GOT3 (cell line): ENCODE measurements at places on chromosomes 6 and 20.

- no peak for DNase-seq
These were observed 102.8 kb upstream of the PHACTR1 start for GRCh38 chr6:12613811-12614210.

DNA sequence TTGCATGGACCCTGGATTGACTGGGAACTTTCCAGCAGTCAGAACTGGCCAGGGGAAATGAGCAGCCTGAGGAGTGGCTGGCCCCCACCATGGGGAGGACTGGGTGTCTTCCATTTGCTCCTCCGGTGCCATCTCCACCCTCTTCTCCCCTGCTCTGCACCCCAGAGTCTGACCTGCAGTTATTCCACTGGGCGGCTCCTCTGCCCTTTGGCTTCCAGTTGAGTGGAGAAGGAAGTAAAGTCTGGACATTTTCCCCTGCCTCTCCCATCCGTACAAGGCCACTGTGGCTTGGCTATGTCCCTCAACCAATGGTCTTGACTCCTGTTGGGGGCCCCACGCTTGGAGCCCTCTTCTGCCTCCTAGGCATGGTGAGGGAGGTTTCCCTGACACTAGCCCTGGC, 47.9 kb upstream of the NEDD9 start:
- no peak for DNase-seq

DNA sequence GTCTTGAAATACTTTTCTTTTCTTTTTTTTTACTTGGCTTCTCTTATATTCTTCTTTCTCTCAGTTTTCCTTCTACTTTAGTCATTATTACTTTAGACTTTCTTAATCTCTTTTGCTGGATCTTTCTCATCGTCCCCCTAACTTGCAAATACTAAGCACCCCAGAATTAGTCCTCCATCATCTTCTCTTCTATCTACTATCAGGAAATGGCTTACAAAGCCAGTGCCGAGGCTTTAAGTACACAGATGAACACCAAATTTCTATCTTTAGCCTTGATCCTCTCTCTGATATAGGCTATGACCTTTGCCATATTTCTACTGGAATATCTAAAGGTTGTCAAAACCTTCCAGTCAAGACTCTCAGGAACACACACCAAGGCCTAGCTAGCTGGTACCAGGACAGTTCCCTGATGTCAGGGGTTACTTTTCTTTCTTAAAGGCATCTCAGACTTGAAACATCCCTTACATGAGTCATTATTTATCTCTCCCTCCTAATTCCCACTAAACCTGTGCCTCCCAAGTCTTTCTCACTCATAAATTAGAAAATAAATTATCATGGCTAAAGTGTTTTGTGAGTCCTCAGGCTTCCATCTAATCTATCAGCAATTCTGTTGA, 278.6 kb upstream of the TCF21 start:
- no peak for DNase-seq

DNA sequence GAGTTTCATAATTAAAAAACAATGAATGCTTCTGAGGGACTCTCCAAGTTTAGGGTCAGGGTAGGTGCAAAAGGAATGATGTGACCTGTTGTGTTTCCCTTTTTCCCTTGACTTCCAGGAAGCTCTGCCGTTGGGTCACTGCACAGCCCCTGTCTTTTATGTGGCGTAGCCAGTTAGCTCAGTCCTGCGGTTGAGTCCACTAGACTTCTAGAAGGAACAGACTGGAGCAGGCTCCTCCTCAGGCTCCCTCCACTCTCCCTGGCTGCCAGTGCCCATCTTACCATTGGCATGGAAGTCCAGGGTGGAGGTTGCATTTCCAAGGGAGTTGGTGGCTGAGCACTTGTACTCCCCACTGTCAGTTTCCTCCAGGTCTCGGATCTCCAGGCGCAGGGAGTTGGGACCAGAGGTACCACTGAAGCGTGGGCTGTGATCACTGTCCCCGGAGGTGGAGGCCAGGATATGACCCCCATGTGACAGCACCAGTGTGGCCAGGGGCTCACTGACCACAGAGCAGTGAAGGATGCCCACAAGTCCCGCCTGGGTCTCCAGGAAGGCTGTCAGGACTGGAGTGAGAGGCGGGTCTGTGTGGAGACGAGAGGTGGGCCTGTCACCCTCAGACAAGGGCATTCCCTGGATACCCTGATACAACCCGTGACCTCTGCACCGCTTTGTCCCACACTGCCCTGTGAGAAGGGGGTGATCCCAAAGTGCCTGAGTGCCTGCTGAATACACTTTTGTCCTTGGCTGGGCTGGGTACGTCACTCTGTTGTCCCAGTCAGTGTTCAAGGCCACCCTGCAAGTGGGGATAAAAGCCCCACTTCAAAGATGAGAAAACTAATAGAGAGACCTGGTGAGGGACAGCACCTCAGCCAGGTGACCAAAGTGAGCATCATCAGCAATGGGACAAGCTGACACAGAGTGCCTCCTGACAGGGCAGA, 11.1 kb downstream of the SIGLEC1 start:
- DNase-seq, result no peak

DNA sequence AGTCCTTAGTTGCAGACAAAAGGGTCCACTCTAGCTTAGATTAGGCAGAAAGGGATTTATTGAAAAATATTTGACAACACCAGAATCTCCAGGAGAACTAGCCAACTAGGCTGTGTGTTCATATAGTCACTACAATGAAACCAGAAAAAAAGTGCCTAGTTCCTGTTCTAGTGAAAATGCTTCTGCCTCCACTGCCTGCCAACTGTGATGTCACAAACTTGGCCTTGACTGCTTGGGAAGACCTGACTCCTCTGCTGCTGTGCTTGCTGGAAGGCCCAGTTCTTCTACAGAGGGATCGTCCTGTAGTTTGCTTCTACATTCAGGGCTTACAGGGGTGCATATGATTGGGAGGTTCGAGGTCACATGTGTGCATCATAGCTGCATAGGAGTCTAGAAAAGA, 40.3 kb upstream of the XRN2 start:
- no peak for DNase-seq

DNA sequence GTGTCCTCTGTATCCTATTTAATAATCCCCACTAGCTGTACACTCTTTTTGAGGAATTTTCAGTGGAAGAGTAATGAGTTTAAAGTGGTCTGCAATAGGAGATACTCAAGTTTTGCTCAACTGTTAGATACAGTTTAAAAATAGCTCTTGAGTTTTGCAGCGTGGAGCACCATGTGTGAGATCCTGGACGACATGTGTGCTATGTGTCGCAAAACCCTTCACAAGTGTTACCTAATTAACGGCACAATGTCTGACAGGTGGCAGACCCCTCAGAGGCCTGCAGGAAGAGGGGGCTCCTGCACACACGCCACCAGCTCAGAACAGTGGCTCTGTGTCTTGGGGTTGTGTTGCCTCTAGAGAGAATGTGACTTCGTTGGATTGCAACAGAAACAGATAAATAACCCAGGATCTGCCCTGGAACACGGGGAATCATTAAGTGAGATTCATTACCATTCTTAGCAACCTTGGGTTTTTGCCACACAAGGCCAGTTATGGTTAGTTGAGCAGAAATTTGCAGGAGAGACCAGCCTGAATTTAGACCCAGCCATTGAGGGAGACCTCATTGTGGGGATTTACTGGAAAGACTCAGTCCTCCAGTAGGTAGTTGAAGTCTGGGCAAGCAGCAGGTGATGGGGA, 73.8 kb downstream of the SASH1 start:
- no peak for DNase-seq

DNA sequence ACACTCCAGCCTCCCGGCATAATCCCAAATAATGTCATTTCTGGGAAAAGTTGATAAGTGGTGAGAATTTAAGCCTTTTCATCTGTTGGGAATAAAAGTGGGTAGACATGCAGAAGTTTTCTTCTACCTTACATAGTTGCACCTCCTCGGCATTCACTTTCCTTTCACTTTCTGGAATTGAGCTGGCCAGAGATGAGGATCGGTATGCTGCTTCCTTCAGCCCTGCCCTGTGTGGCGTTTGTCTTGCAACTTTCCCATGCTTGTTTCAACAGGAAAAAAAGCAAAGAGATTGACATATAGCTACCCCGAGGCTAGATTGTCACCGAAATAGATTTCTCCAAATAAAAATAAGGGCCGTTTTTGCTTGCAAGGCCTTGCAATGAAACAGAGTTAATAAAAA, 65.8 kb upstream of the JAG1 start:
- no peak for DNase-seq

DNA sequence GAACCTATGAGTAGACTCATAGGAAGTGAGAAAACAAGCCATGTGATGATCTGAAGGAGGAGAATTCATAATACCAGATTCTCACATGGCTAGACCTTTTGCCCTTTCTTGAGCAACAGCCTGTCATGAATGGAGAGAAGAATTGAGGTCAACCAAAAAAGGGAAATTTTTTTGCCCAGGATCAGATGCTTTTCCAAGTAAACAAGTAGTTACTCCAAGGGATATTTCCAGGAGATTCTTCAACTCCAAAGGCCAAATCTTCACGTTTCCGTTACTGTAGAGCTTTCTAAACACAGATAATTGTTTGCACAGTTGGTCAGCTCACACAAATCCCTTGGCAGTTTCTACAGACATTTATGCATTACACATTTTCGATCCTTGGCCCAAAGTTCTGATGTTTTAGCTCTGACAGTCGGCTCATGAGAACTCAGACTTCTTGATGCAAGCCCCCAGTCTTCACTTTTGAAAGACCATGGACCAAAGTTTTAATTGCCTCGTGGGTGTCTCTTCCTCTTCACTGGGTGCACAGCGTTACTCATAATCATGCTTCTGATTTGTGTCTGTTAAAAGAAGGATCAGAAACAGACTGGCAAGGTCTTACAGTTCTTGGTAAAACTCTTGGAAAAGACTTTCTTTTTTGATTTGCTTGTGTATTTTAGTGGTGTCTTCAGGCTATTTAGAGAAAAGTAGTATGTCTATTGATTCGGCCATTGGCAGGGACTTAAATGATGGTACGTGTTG, 115.0 kb downstream of the TSHZ2 start:
- no peak for DNase-seq

DNA sequence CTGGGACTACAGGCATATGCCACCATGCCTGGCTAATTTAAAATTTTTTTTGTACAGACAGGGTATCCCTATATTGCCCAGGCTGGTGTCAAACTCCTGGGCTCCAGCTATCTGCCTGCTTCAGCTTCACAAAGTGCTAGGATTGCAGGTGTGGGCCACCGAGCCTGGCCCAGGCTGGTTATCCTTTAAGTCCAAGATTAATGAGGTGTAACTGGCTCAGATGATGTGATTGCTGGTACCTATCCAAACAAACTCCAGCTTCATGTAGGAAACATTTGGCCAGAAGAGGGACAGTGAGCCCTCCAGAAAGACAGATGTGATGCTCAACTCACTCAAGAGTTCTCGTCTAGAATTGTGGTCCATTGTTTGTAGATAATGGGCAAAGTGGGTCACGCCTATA, 9.2 kb upstream of the ZNF318 start:
- no peak for DNase-seq

DNA sequence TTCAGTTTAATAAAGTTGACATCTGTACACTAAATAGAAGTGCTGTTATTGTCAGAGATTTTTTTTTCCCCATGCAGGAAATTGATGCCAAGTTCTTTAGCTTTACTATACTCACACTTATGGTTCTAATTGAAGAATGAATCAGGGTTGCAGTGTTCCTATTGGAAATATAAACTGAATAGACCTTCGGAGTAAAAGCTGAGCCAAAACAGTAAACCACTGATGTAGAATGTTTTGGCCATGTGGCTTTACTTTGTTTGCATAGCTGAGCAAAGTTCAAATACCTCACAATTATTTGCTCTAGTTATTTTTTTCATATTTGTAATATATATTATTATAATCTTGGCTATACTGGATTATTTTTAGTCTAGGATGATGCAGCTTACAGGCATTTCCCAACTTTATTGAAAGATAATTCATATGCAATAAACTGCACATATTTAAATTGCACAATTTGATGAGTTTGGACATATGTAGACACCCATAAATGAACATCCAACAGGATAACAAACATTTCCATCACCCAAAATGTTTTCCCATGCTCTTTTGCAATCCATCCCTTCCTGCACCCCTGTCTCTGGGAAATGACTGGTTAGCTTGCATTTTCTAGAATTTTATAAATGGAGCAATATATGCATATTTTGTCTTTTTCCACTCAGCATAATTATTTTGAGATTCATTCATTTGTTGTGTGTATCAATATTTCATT, 105.8 kb upstream of the NOX3 start:
- no peak for DNase-seq

- DNase-seq, result no peak
These were observed 39.7 kb upstream of the ATXN1 start for GRCh38 chr6:16800942-16801341.

GRCh38 chr20:49602345-49603208, 34.6 kb upstream of the PTGIS start:
- no peak for DNase-seq

GRCh38 chr20:38414769-38415450, 20.2 kb downstream of the SNHG17 start:
- no peak for DNase-seq

- no peak for DNase-seq
These were observed 123.0 kb downstream of the PREX1 start for GRCh38 chr20:48704761-48705160.

- no peak for DNase-seq
These were observed 37.4 kb upstream of the TBXT start for GRCh38 chr6:166204852-166205650.

DNA sequence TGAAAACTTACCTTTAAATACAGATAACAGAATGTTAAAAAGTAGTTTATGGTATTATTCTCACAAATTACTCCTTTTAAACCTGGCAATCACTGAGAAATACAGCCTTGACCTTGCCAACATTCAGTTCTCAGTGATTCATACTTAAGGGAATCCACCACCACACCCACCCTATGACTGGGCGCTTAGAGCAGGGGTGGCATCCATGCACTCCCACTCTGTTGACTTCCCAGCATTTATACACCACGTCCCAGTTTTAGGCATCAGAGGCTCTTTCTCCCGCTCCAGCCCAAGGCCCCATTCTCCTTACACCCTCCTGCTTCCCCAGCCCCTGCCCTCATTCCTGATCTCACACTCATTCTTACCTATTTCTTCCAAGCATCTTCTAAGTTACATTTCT, 16.3 kb downstream of the TRAF3IP2 start:
- peak; percentile 10 for DNase-seq

- no peak for DNase-seq
These were observed 67.2 kb downstream of the UTRN start for GRCh38 chr6:144352331-144352730.

GRCh38 chr6:56250266-56250665, 2.9 kb upstream of the COL21A1 start:
- no peak for DNase-seq

DNA sequence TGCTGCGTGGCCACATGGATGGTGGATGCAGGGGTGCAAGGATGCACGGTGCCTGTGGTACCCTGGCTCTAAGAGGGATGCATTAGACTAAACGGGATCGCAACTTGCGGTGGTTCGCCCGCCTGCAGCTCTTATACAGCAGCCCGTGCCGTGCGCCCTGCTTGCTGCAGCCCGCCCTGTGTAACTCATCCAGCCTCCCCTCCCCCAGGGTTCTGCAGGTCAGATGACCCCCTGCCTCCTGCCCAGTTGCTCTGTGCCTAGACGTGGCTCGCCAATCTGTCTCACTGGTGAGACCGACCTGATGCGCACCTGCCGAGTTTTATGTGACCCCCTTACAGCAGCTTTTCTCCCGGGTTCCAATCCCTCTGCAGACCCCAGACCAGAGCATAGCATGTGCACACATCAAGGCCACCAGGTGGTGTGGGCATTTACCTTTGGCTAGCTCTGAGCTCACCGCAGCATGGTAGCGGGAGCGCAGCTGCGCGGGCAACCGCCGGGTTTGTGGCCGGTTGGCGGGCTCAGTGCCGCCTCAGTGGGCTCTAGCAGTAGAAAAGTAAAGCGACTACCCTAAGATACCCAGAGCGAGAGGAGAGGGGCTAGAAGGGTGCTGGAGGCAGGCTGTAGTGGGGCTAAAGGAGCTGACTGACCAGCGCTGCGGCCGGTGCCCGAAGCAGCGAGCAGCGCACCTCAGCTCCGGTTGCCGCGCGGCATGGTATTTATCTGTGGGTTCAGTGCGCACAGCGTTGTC, 693 bp upstream of the GNAS-AS1 start:
- no peak for DNase-seq
